Activated CD4-positive, alpha-beta T cell treated with anti-CD3 and anti-CD28 coated beads, Interleukin-2, Interleukin-4, amounts not matched to agents 100 ng/mL and 50 ng/mL, durations not matched to agents 16 hours and 8 hours (primary cell): ENCODE measurements at places on chromosomes 13 and 19.

- DNase-seq = no peak
These were observed 813.4 kb downstream of the SLITRK6 start for GRCh38 chr13:84985860-84986259.

DNA sequence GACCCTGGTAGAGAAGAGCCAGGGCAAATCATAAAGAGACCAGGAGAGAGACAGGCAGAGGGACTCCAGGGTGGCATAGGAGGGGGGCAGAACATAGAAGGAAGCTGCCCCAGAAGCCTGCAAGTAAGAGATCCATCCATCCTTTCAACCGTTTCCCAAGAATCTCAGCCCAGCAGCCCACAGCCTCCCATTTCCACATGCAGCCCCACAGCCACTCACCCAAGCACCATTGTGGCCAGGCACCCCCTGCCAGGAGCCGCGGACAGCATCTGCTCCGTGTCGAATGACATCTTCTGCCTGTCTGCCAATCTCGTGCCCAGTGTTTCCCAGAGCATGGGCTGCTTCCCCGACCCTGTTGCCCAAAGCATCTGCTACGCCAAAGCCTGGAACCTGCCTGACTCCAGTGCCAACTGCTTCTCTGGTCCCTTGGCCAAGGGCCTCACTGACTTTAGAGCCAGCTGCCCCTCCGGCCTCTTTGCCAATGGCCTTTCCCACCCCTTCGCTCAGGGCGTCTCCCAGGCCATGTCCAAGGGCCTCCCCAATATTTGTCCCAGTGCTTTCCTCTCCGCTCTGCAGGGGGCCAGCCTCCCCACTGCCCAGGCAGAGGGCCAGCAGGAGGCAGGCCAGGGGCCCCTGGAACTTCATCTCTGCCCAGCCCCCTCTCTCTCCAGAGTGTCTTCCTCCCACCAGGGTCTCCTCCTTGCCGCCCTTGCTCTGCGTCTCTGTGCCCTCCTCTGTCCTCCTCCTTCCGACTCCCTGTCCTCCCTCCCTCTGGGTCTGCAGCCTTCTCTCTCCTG, 420 bp downstream of the DMKN start:
- no peak for DNase-seq

- no peak for DNase-seq
These were observed 26.6 kb upstream of the GSX1 start for GRCh38 chr13:27765650-27766049.

DNA sequence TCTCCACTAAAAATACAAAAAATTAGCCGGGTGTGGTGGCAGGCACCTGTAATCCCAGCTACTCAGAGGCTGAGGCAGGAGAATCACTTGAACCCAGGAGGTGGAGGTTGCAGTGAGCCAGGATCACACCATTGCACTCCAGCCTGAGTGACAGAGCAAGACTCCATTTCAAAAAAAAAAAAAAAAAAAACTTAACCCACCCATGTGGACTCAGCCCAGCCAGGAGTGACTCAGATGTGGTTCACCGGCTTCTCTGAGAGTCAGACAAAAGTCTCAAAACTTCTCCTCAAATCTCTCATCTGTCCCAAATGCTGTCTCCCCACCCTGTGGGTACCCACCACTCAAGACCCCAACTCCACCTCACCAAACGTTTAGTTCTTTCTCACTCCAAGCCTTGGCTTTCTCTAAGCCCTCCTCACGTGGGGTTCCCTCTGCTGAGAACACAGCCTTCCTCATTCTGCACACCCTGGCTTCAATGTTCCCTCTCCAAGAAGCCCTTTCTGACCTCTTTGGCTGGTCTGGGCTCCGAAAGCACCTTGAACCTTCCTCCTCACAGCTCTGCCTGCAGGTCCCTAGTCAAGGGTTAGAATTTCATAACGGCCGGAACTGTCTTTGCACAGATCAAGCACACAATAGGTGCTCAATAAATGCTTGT, 11.1 kb upstream of the RAB3A start:
- DNase-seq = no peak

- DNase-seq = no peak
These were observed 634.7 kb downstream of the PCDH17 start for GRCh38 chr13:58266271-58266670.

- peak; percentile 92 for DNase-seq
These were observed 22.8 kb downstream of the ZNF763 start for GRCh38 chr19:11987405-11988281.

- DNase-seq = no peak
These were observed 450 bp downstream of the SELENOW start for GRCh38 chr19:47778954-47779351.

GRCh38 chr19:48194844-48195830, 24.7 kb downstream of the ZSWIM9 start:
- DNase-seq = no peak

GRCh38 chr19:30344446-30345425, 27.4 kb upstream of the ZNF536 start:
- DNase-seq = no peak

- DNase-seq = no peak
These were observed 1.5 kb upstream of the BAX start for GRCh38 chr19:48953141-48953540.

GRCh38 chr19:344625-345319, at the start of gene MIER2:
Gene MIER2 (minus strand): TSS chr19:344796. CDS start chr19:344782, 14 bp downstream.
- DNase-seq = peak; percentile 90

- no peak for DNase-seq
These were observed 360.5 kb downstream of the KCNRG start for GRCh38 chr13:50375792-50376191.

GRCh38 chr13:24717217-24717616, 37.0 kb downstream of the ATP12A start:
- DNase-seq = no peak

GRCh38 chr13:85405316-85405897, 393.8 kb downstream of the SLITRK6 start:
- DNase-seq = no peak

- DNase-seq = no peak
These were observed 468.0 kb downstream of the TSHZ3 start for GRCh38 chr19:30881281-30881680.

DNA sequence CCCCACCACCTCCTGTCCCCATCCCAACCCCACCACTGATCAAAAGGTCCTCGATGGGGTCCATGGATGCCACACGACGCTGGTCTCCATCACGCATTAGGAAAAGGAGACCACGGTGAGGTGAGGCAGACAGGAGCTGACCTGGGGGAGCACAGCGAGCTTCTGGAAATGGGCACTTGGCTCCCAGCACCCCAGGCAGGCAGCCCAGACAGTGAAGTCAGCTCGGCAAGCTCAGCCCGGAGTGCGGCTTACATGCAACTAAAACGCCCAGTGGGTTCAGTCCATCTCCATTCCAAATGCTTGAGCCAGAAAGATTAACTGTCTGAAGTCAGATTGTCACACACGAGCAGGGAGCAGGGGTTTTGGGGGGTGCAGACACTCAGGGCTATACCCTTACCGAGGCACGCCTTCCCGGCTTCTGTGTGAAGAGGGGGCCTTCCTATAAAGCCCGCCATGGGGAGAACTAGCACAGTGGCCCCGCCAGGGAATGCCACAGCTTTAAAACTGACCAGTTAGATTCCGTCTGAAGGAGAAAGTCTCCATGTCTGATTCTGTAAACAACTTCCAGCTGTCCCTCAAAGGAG, 79.4 kb downstream of the SPACA7 start:
- no peak for DNase-seq

DNA sequence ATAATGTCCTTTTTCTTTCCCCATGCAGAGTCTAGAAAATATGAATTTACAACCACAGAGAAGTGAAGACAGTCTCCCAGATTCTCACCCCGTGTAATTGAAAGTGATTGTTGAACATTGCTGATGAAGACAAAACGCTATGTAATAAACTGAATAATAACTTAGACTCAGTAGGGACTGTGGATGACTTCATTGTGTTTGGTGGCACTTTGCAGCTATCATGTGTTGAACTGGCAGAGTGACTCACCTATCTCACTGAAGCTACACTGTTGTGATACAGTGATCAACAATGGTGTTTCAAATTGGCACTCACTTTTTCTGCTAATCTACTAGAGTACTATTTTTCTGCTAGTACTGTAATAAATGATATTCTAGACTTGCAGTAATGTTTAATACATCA, 261.3 kb downstream of the DACH1 start:
- DNase-seq = no peak

DNA sequence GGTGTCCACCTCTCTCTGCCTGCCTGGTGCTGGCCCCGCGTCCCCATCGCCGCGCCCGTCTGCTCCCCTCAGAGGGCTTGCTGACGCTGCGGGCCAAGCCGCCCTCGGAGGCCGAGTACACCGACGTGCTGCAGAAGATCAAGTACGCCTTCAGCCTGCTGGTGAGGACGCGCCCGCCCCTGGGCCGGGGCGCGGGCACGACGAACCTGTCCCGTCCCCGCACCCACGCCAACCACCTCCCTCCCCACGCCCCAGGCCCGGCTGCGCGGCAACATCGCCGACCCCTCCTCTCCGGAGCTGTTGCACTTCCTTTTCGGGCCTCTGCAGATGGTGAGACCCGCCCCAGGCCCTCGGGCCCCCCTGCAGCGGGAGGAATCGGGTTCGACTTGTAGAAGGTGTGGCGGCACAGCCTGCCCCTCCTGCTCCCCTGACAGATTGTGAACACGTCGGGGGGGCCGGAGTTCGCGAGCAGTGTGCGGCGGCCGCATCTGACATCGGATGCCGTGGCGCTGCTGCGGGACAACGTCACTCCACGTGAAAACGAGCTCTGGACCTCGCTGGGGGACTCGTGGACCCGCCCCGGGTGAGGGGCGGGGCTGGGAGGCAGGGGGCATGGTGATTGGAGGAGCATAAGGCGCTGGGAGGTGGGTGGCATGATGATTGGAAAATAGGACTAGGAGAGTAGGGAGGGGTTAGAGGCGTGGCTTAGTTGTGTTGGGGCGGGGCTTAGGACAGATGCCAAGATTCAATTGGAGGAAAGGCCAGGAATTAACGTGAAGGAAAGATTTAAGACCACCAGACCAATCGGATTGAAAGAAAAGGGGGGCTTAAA, 6.6 kb downstream of the EPS8L1 start:
- DNase-seq = peak; percentile 30

GRCh38 chr13:101640788-101641400, 188.4 kb downstream of the ITGBL1 start:
- DNase-seq = no peak

- no peak for DNase-seq
These were observed 206.5 kb downstream of the TEX29 start for GRCh38 chr13:111526922-111527321.

DNA sequence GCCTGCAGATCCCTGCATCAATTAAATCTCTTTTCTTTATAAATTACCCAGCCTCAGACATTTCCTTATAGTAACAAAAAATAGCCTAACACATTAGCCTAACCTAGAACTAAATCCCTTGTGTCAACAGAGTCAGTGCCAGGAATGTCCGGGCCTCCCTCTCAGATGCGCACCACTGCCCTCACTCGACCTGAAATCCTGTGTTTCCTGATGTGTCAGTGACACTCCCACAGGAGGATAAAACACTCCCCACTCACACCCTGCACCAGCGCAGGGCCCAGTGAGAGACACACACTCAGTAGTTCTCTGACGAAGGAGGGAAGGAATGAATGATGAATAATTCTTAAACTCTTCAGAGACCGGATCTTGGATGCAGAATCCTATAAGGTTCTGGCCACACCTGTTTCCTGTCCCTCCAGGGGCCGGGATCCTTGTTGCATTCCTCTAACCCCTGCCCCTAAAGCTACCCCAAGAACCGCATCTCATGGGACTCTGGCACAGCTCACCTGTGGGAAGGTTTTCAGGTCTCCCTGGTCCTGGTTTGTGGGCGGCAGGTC, 3.1 kb downstream of the CEACAM3 start:
- no peak for DNase-seq

GRCh38 chr13:29411481-29411880, 184.0 kb downstream of the SLC7A1 start:
- no peak for DNase-seq

DNA sequence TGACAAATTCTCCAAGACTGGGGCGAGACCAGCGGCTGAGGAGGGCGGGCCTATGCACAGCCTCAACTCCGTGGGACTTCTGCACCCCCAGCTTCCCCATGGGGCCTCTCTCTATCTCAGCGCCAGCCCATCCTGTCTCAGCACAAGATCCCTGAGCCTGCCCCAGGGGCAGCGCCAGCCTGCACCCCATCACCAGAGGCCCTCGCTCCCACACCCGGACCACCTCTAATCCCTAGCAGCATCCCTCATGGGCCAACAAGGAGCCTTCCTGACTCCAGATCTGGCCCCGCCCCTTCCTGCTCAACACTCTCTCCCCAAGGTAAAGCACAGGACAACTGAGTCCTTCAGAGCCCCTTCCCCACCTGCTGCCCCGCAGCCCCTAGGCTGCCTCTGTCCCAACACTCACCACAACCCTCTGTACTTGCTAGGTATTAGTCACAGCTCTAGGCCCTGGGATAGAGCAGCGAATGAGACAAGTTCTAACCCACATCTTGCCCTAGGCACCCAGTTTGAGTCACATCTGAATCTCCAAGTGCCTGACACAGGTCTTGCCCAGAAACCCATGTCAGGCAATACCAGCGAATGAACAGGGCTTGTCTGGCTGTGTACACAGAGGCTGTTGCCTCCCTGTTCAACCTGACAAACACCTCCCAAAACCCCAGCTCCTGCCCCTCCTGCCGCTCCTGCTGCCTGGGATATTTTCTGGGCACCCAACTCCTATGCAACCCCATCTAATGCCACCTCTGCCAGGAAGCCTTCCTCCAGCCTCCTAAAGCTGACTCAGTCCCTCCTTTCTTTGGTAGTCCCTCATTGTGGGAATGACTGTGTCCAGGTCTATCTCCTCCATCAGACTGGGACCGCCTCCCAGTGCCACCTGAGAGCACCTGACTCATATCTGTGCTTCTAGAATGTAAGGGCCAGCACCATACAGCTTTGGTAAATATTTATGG, 18.6 kb downstream of the GRIK5 start:
- peak; percentile 86 for DNase-seq

- no peak for DNase-seq
These were observed 167.9 kb downstream of the MYO16 start for GRCh38 chr13:108797354-108797753.

GRCh38 chr19:35521124-35521743, 6.9 kb downstream of the SBSN start:
- no peak for DNase-seq

GRCh38 chr19:53088091-53088490, 15.1 kb downstream of the ZNF160 start:
- DNase-seq = no peak

GRCh38 chr19:6632002-6632621, 37.8 kb downstream of the TNFSF14 start:
- DNase-seq = peak; percentile 90

DNA sequence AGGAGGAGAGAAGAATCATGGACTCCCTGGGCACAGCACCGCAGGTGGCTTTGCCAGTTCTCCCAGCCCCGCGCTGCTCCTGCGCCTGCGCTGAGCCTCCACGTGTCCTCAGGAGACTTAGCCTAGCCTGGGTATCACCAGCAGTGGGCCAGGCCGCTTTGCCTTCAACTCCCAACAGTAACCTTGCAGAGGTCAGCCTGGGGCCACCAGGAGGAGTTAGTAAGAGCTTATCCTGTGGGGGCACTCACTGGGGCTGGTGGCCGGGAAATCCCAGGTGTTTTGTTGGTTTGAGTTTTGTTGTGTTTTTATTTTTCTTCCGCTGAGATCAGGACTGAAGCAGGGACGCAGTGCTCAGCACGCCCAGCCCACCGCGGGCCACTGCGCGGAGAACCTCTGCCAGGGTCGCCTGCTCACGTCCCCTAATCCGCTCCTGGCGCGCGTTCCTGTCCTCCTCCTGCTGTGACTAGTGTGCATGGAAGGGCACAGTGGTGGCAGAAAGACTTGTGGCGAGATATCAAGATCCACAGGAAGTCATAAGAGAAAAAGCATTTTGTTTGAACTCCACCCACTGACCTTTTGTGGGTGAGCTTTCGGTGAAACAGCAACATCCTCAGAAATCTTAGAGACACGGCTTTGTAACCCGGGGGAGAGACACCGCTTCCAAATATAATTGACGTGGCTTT, 207.4 kb upstream of the RFC3 start:
- peak; percentile 73 for DNase-seq
